ENCODE measurements at places on chromosomes 12 and 14.

DNA sequence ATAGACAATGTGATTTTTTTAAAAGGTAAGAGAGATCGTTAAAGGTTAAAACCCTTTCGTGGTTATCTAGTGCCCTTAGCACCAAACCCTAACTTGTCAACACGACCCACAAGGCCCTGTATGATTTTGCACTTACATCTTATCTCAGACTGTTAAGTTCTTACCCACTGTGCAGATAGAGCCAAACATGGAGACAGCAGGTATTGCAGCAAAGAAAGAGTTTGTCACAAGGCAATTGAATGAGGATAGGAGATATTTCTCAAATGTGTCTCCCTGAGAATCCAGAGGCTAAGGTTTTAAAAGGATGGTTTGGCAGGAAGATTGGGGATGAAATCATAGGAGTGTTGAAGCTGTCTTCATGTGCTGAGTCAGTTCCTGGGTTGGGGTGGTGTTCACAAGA lies 313.4 kb downstream of the AEBP2 start:
- DNase-seq = no peak

DNA sequence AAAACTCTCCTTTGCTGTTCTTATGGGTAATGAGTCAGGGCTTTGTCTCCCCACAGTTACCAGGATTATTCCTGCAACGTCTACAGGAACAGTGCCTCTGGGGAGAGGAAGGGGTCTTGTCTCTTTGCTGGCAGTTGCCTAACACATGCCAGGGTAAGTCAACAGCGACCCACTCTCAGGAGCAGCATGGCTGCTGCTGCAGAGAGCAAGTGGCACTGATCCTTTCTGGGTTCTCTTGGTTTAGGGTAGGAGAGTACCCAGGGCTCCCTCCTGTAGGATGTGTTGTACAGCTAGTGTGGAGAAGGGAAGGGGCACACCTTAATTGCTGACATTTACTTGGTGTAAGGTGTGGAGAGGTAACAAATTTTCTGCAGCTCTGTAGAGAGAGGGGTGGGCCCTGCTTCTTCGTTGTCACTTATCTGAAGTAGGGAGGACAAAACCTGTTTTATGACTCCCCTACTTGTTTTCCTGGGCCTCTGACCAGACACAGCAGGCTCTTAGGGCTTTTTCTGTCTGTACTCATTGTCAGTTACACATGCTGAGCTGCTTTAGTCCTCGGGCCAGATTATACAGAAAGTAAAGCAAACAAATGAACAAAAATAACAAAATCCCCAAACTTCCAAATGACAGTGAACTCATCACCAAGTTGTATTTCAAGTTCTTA lies 168.2 kb downstream of the ACSS3 start:
- no peak for DNase-seq

GRCh38 chr14:34452258-34452822 lies 9.7 kb downstream of the SPTSSA start:
- DNase-seq = no peak

- no peak for DNase-seq
These were observed 150.5 kb upstream of the BCL2L14 start for GRCh38 chr12:11920231-11920630.

DNA sequence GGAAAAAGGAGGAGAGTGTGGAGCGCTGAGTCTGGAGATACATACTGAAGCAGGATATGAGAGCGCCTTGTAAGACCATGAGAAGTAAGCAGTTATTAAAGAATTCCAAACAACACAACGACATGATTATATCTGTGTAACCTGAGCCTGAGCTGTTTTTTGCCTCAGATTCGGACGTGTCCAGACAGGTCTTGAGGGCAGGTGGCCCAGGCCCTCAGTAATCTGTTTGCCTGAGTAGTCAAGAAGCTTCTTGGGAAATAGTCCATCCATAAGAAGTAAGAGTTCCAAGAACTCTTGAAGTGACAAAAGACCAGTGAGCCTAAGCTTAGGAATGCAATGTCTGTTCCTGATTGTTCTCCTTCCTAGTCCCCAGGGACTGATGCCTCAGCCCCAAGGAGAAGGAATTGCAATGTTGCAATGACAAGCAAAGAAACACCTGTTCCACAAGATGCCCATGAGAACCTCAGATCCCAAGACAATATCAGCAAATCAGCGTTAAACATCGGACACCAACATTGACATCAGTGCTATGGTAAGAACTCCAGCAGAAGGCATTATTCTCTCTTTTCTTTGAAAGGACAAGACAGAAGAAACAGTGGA lies 34.7 kb upstream of the ADAMTS20 start:
- no peak for DNase-seq

DNA sequence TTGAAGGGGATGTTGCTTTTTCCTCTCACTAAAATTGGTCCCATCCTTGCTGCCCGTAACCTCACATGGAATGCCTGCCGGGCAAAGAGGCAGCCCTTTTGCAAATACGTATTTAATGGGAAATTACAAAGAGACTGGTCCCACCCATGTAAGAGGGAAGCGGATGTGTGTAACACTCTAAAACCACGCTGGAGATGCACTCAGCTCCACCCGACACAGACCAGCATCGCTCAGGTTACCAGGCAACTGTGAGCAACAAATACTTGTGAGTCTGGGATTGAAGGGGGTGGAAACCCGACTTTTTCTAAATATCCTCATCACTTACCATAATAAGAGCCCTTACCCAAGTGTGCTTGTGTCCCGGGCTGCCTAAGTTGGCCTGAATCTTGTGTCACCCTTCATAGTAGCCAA lies 47.7 kb downstream of the ELK3 start:
- peak; percentile 53 for DNase-seq

Data from mucosa of descending colon (tissue), 3 donors.